Coronary artery (tissue), 2 donors: ENCODE measurements at places on chromosomes 1 and 21.

GRCh38 chr1:6544831-6545230, 9.5 kb downstream of the NOL9 start:
- DNase-seq = no peak

DNA sequence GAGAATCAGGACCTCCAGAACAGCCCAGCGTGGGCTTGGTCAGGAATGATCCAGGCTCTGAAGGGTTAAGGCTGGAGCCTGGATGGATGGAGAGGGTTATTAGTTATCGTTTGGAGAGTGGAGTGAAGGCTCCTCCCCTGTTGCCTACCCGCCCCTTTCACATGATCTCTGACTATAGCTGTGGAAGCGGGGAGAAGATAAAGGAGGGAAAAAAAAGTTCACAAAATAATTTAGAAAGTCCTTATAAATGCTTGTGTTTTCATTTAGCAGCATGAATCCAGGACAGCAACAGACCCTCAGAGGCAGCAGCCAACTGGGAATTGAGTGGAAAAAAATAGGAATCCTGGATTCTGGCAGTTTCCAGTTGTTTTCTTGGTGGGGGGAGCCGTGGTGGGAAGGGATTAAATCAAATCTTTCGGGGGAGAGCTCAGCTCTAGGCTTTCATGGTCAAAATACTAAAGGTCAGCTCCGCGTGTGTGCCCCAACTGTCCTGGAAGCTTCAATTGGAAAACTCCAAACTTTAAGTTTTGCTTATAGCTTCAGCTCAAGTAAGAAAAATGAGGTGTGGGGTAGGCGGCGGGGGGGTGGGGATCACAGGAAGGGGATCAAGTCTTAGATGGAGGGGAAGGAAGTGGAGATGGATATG, 595 bp upstream of the DDR2 start:
- no peak for DNase-seq

- DNase-seq = no peak
These were observed 14.3 kb upstream of the WDTC1 start for GRCh38 chr1:27220096-27220495.

DNA sequence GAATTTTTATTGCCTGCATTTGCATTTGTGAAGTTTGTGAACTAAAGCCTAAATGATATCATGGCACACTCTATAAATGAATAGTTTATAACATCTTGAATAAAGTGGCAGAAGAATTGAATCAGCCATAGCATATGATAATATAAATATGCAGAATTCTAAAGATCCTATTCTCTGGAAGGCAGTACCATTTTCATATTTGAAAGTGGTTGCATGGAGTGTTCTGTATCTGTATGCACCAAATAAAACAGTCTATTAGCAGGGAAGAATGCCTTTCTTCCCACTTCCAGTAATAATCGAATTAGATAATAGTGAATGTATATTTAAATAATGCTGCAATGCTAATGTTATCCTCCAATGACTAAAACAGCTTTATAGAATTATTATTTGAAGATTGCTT, 57.9 kb upstream of the TRIM67 start:
- no peak for DNase-seq

GRCh38 chr1:198809247-198809646, 170.4 kb downstream of the PTPRC start:
- no peak for DNase-seq

DNA sequence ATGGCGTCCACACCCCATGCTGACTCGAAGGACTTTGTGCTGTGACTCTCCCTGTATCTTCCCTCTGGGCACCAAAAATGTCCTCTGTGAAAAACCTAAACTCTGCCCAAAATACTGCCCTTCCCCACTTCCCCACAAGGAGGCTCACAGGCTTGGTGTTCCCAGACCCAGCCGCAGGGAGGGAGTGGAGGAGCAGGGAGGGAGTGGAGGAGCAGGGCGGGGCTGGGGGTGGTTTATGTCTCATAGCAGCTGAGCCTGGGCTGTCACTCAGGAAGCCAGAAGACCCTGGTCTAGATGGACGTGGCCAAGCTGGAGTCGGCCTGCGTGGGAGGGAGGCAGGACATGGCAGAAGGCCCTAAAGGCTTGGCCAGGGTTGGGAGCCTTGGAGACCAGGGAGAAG, 461.7 kb downstream of the PTPRU start:
- DNase-seq = no peak

DNA sequence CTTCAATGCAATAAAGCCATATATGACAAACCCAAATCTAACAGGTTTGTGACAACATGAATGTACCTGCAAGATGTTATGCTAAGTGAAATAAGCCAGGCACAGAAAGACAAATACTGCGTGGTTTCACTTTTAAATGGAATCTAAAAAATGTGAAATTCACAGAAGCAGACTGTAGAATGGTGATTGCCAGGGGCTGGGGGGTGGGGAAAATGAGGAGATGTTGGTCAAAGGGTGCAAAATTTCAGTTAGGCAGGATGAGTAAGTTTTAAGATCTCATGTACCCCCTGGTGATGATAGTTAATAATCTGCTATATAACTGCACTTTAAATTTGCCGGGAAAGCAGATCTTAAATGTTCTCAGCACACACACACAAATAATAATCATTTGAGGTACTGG, 160.5 kb downstream of the PTBP2 start:
- no peak for DNase-seq

- DNase-seq = no peak
These were observed 57.9 kb downstream of the FGGY start for GRCh38 chr1:59354709-59355337.

GRCh38 chr1:107739201-107739600, 225.8 kb downstream of the VAV3 start:
- no peak for DNase-seq

- DNase-seq = no peak
These were observed 104.4 kb upstream of the SERBP1 start for GRCh38 chr1:67534627-67535065.

- DNase-seq = no peak
These were observed 40.5 kb downstream of the PATJ start for GRCh38 chr1:61782771-61783170.

GRCh38 chr1:221724931-221725605, 16.8 kb downstream of the DUSP10 start:
- DNase-seq = no peak

- no peak for DNase-seq
These were observed 85.7 kb downstream of the DMRTB1 start for GRCh38 chr1:53544728-53545515.

- DNase-seq = peak; percentile 40
These were observed 37.0 kb upstream of the KCNA10 start for GRCh38 chr1:110555807-110556470.

DNA sequence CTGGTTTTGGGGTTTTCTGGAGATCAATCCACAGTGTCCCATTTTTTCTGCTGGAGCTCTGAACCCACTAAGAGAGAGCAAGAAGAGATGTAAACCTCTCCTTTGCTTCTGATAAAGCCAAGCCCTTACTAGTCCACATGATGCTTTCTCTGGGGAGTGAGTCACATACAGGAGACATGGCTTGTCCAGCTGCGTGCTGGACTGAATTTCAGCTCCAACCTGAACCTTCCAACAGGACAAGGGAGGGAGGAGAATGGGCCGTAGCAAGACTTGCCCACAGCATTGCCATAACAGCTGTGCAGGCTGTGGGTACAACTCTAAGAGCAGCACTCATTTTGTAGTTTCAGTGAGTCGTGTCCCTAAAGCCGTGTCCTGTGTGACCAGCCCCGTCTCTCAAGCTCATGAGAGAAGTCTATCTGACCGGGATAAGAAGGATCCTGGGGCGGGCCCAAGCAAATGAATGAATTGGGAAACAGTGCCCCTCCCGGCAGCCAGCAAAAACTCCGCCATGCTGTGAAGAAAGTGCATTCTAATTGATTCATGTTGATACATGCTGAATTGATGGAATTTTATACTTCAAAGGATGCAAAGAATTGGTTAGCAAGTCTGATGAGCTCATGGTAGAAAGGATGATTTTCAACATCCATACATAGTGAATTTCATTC, 195.2 kb downstream of the GABPA start:
- DNase-seq = no peak

GRCh38 chr1:85366391-85367170, 90.1 kb upstream of the BCL10 start:
- no peak for DNase-seq

DNA sequence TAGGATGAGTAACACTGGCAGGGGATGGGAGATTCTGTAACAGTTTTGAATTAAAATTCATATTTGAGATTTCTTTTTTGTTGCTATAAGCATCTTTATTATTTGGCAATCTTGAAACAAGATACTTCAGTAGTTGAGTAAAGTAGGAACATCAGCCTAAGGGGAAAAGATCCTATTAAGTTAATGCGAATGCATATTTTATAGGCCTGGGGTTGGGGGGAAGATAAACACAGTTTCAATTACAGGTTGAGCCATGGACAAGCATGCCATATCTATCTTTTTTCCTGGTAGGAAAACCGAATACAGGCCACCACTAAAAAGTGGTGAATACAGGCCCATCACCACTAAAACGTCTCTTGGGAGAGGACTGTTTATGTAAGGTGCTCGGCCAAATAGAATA, 32.3 kb downstream of the SMAP2 start:
- DNase-seq = no peak

DNA sequence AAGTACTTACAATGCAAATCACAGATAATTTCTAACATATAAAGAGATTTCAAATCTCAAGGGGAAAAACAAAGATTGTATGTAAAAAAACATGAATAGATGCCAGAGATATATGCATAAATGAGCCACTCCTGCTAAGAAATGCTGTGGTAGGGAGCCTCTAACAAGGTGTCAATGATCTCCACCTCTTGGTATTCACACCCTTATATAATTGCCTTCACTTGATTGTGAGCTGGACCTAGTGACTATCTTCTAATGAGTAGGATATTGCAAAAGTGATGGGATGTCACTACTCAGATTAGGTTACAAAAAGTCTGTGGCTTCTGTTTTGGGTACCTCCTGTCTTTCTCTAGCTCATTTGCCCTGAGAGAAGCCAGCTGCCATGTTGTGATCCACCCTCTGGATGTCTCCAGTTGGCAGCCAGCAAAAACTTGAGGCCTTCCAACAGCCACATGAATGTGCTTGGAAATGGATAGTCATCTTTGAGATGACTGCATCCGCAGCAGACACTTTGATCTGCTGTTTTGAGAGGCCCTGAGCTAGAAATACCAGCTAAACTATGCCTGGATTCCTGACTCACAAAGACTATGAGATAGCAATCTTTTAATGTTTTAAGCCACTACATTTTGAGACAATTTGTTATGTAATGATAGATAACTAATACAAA, 196.1 kb upstream of the FGGY start:
- DNase-seq = no peak

- DNase-seq = no peak
These were observed 5.3 kb downstream of the CLCA2 start for GRCh38 chr1:86429122-86429725.

- DNase-seq = no peak
These were observed 647.3 kb upstream of the ADAMTS5 start for GRCh38 chr21:27614231-27614630.

DNA sequence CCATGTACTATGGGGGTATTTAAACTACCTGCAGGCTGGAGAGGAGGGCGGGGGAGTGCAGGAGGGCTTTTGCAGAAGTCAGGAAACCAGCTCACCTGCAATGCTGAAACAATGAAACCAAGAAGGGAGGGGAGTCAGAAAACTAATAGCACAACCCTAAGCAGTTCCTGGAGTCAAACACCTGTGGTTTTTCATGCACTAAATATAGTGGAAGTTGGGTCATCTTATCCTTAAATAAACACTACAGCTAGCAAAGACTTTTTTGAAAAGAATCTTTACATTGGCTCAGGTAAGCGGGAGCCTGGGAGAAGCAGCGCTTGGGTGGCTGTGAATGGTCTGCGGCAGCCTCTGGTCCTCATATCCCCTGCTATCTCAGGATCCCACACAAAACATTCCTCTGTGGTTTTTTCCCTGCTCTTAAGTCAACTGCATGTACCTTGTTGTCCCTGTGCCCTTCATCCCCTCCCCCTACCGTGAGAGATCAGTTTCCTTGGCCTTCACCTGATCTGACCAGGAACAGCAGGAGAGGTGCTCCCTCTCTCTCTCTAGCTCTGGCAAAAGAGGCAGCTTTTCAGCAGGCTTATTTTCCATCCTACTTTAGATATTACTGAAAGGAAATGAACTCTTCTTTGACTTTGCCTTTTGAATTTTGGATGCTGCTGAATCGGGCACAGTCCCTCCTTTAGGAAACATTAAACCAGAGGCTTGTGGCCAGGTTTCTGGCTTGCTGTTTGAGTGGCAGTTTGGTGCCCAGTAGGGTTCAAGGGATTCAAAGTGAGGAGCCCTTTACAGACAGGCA, 26.6 kb downstream of the TENT5C start:
- no peak for DNase-seq

DNA sequence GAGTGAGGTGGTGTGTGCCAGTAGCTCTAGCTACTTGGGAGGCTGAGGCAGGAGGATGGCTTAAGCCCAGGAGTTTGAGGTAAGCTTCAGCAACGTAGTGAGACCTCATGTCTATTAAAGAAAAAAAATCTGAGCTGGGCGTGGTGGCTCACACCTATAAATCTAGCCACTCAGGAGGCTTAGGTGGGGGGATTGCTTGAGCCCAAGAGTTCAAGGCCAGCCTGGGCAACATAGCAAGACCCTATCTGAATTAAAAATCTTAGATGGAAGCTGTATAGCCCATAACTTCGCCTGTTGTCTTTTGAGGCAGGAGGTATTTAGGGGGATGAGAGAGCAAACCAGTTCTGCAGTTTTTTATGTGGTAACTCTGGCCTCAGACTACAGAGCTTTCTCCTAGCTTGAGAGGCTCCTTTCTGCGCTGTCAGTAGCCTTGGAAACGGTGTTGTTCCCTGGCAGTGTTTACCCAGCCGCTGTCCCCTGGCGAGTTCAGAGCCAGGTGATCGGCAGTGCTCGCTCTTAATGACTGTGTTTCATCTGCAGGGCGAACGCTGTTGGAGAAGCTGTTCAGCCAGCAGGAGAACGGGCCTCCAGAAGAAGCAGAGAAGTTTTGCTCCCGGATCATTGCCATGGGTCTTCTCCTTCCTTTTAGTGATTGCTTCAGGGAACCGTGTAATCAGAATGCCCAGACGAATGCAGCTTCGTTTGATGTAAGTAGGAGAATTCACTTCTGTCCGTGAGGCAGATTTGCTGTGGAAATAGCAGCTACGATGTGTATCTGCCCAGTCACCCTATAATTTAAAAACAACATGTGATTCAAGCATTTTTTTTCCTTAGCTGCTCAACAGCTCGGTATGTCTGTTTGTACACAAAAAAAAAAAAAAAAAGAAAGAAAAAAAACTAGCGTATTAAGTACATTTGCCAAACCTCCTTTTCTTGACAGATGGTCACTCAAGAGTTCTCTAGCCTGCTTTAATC, 31.2 kb downstream of the FMN2 start:
- DNase-seq = no peak

GRCh38 chr1:207006083-207006482, 26.5 kb downstream of the C1orf116 start:
- DNase-seq = no peak

DNA sequence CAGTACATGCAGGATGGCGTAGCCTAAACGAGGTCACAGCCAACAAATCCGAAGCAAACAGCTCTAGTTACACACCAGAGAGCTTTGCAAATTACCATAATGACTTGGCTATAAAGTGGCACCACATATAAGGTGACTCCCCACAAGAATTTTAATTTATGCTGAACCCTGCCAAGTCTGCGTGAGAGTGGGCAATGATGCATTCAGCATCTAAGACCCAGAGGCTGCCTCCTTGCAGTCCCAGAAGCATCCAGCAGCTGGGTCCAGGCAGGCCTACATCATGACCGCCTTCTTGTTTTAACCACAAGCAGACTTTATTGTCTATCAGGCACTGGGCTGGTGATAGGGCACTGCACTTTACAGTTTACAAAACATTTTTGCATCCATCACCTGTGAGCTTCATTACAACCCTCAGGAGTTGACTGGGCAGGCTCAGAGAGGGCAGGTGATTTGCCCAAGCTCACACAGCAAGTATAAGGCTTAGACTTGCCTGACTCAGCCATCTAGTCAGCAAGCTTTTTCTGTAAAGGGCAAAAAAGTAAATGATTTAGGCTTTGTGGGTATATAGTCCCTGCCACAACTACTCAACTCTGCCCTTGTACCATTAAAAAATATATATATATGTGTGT, 134.6 kb downstream of the GLIS1 start:
- DNase-seq = no peak
